SK-MEL-5 (cell line): ENCODE measurements at places on chromosomes 12 and 14.

- no peak for DNase-seq
These were observed 58.0 kb upstream of the RTRAF start for GRCh38 chr14:51931308-51931707.

DNA sequence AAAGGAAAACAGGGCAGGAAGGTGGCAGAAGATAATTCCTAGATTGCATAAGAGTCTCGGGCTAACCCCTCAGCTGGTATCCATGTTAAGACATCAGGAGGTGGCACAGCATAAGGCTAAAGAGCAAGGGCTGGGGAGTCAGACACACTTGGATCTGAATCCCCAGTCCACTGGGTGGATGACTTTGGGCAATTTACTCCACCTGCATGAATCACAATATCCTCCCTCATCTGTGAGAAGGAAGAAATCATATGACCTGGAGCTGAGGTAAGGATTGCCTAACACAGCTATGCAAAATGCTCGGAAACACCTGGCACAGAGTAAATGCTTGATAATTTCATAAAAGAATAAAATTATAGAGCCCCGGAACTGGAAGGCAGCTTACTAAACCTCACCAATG, 217.9 kb downstream of the PIK3C2G start:
- DNase-seq, result no peak

- DNase-seq, result no peak
These were observed at the start of gene GDF3 for GRCh38 chr12:7695566-7696197. Gene GDF3, minus strand, starts transcription at chr12:7695775. Its CDS starts 47 bp downstream, at chr12:7695728.

DNA sequence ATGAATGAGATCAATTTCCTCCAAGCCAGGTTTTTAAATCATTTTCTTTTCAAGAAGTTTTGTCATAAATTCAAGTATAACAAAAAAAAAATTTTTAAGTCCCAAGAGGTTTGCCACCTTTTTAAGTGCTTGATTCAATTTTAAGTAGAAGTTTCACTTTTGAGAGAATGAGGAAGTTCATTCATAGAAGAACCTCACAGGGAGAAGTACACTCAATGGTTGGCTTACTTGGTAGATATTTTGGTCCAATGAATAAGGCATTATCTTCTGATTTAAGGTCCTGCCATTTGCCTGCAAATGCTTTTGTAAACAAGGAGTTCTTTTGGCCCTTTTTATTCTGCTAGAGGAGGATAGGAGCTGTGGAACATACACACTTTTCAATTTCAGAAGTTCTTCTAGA, 96.7 kb upstream of the NOVA1 start:
- DNase-seq, result peak; percentile 65

- no peak for DNase-seq
These were observed 14.0 kb downstream of the OR6S1 start for GRCh38 chr14:20627346-20628027.

GRCh38 chr12:64625243-64626077, 15.2 kb downstream of the RASSF3 start:
- DNase-seq, result peak; percentile 99

GRCh38 chr14:89504091-89504490, 87.1 kb upstream of the FOXN3 start:
- DNase-seq, result no peak

GRCh38 chr12:57745485-57745881, 644 bp downstream of the TSPAN31 start:
- DNase-seq, result peak; percentile 49

DNA sequence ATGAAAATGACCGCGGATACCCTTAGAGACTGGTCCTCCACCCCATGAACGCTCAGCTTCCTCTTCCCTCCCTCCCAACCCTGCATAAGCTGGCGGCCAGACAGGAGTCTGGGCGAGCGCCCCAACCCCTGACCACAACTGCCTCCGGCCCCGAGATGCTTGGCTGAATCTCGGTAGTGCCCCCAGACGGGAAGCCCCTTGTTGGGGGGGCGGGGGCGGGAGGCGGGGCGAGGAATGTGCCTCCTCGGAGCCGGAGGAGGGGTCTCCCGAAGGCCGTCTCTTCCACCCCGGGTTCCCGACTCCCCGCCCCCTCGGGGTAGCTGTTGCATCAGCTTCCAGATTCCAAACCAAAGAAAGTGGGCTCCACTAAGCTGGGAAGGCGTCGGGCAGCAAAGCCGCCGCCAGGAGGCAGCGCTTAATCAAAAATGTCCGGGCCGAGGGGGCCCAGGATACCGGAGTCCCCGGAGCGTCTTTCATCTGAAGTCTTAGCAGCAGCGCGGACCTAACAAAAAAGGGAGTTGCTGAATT, 7.1 kb upstream of the MRPL52 start:
- DNase-seq, result peak; percentile 74

- no peak for DNase-seq
These were observed 9.2 kb upstream of the PYROXD1 start for GRCh38 chr12:21428241-21428640.

GRCh38 chr12:122830517-122831214, 4.6 kb upstream of the HIP1R start:
- no peak for DNase-seq

- no peak for DNase-seq
These were observed 106.6 kb downstream of the GLT1D1 start for GRCh38 chr12:128959901-128960300.

- DNase-seq, result no peak
These were observed 4.4 kb downstream of the ZFP36L1 start for GRCh38 chr14:68788275-68788995.

- no peak for DNase-seq
These were observed 447.5 kb downstream of the AACS start for GRCh38 chr12:125512541-125513298.

- no peak for DNase-seq
These were observed 1.3 kb downstream of the CHGA start for GRCh38 chr14:92924247-92924646.

GRCh38 chr12:48775299-48775698, 13.6 kb downstream of the ADCY6 start:
- no peak for DNase-seq

DNA sequence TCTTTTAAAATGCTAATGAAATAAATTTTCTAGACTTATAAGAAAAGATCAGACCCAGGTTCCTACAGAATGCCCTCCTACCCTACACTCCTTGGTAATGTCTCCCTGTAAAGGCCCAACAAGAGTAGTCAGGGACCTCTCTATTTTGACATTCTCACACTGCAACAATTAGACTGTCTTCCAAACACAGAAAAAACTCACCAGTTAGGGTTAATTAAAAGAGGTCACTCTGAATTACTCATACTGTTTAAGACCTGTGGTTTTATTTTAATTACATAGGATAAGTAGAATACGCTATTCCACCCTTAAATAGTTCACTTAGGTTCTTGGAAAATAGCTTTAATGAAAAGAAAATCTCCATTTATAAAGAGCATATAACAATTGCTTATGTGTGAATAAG, 142.4 kb downstream of the ITPR2 start:
- DNase-seq, result no peak

DNA sequence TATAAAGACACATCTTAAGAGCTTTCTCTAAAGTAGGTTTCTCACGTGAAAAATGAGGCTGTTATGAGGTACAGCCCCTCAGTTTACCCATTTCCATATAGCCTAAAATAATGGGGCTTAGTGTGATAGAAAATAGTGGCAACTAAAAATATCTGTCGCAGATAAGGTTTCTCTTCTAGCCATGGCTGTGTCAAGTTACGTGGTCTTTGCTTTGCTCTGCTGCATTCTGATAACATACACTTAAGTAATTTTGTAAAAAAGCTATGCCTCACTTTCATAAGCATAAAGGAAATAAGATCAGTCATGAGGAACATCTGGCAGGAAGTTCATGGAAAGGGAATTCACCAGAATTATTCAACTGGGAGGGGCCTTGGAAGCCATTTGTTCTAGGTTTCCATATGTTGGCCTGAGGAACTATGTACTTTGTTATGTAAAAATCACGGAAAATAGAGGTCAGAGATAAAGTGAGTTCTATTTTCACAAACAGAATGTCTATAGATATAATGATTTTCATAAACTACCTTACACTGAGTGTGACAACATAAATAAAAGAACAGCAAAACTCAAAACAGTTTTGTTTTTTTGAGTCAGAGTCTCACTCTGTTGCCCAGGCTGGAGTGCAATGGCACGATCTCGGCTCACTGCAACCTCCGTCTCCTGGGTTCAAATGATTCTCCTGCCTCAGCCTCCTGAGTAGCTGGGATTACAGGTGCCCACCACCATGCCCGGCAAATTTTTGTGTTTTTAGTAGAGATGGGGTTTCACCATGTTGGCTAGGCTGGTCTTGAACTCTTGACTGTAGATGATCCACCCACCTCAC, 195.6 kb upstream of the KRR1 start:
- DNase-seq, result no peak

GRCh38 chr12:54603872-54604271, 15.4 kb upstream of the PPP1R1A start:
- DNase-seq, result no peak

GRCh38 chr12:2673966-2674810, 120.6 kb upstream of the FKBP4 start:
- DNase-seq, result peak; percentile 11

GRCh38 chr12:13044002-13044905, at the start of gene FAM234B:
Gene FAM234B, plus strand, starts transcription at chr12:13044381. Its CDS starts 23 bp downstream, at chr12:13044404.
- DNase-seq, result peak; percentile 66

- peak; percentile 68 for DNase-seq
These were observed 139.7 kb downstream of the SLCO1B3 start for GRCh38 chr12:20950248-20950647.

GRCh38 chr14:85471156-85471555, 58.8 kb upstream of the FLRT2 start:
- no peak for DNase-seq

DNA sequence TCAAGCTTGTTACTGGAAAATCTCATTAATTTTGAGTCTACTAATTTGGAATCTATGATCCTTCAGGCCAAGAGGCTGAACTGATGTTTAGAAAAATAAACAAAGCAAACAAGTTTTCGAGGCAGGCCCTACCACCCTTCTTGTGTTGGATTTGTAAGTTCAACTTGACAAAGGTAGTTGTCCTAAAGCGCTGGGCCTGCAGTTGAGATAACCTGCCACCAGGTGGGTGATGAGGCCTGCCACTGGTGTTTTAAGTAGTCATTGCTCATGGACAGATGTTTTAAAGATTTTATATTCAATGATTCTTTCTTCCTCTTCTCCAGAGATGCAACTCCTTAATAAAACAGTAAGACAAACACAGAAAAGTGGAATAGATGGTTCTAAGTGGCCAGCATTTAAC, 19.4 kb downstream of the ACVRL1 start:
- peak; percentile 31 for DNase-seq

DNA sequence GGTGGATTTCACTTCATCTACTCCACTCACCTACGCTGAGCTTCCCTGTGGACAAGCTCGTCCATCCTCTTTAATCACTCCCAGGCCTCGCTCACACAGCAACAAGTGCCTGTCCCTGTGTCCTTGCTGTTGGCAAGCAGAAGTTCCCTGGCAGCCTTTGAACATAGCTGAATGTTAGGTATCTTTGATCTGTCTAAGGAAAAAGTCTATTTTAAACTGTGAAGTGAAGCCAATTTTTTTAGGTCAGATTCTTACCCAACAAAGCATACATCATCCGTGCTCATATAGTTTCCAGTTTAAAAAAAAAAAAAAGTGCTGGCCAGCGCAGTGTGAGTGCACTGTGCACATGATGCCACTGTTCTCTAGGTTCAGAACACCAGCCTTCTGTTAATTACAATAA, 36.3 kb downstream of the PPP2R5C start:
- DNase-seq, result no peak

DNA sequence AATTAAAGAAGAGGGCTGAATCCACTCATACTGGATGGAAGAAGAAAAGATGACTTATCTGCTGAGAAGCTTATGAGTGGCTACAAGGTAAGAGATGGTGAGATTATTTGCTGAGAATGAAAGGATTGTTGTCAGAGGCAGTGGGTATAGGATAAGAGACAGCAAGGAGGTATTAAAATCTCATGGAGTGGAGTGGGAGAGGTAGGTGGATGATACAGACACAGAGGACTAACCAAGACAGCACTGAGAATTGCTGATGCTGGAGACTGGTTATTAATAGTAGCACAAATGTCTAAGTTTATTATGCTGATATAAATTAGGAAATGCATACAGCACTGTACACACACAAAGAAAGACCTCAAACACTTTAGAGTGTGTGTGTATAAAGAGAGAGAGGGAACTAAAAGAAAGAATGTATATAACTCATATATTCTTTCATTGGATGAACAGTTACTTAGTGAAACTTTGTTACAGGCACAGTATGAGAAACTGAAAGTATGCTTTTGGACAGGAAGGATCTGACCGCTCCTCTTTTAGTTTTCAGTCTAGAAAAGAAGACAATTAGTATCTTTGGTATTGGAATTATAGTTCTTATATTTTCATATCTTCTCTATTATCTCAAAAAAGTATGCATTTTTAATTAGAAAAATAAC, 543.1 kb downstream of the LRFN5 start:
- no peak for DNase-seq

DNA sequence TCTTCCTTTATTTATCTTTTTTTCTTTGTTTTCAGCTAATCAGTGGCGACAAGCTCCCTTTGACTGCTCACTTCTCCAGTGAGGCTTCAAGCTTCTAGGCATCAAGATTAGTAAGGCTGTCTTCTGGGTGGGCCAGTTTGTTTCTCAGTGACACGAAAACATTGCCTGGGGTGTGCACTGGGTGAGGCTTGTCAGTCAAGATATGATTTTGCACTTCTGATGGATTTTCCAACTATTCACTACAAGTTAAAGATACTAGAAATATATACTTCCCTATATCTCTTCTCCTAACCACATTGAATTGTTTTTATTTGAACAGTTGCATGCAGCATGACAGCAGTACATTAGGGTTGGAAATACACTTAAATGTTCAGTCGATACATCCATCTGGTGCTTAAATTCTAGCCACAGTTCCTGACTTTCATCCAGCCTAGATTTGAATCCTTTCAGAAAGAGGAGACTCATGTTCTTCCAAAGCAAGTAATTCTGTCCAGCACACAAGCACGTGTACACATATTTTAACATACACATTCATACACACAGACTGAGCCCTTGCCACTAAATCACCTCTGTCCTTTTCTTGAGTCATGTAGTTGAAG, 275.6 kb upstream of the NOVA1 start:
- no peak for DNase-seq

GRCh38 chr12:99609455-99610181, 37.9 kb upstream of the GARIN6 start:
- peak; percentile 56 for DNase-seq

DNA sequence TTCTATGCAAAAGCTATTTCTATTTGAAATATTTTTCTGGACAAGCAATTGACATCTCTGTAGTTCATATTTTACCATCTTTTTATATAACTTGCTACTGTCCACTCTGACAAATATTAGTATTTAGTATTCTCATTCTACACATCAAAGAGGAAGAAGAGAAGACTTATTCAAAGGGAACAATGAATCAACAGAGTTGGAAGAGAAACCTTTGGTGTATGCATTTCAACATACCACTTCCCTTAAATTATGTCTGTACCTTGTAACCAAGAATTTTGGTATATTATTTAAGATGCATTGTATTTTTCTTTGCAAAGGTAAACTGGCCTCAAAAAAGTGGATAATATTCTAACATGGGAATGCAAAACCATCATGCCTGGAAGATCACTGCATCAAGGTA, 72.1 kb upstream of the DUSP6 start:
- DNase-seq, result no peak

- no peak for DNase-seq
These were observed 233.4 kb upstream of the SYT10 start for GRCh38 chr12:33672836-33673577.

- DNase-seq, result no peak
These were observed at the start of gene CLECL1 for GRCh38 chr12:9732921-9733461. Gene CLECL1, minus strand, starts transcription at chr12:9733097.

- no peak for DNase-seq
These were observed 206.5 kb downstream of the STXBP6 start for GRCh38 chr14:24843494-24843893.
